ENCODE measurements at places on chromosomes 12 and 14.

GRCh38 chr12:1918081-1918883, at the start of gene CACNA2D4:
Gene CACNA2D4, minus strand, starts transcription at chr12:1918652. Its CDS starts 179 bp downstream, at chr12:1918473.
- DNase-seq, result no peak

DNA sequence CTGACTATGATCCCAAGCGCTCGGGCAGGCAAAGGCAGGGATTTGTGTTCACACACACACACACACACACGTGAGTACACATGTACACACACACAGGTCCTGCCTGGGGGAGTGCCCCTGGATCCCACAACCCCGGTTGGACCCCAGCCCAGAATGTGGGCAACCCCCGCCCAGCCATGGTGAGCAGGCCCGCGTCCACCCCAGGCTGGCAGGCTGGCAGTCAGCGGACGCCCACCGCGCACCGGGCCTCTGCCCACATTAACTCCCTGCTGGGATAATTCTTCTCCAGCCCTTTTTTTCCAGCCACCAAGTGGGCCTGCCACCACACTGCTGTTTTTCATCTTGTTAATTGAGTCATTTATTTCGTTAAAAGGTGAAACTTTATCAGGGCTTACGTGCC, 256.2 kb downstream of the BCL11B start:
- DNase-seq, result no peak

GRCh38 chr12:47740606-47741339, 15.5 kb upstream of the ENDOU start:
- no peak for DNase-seq

DNA sequence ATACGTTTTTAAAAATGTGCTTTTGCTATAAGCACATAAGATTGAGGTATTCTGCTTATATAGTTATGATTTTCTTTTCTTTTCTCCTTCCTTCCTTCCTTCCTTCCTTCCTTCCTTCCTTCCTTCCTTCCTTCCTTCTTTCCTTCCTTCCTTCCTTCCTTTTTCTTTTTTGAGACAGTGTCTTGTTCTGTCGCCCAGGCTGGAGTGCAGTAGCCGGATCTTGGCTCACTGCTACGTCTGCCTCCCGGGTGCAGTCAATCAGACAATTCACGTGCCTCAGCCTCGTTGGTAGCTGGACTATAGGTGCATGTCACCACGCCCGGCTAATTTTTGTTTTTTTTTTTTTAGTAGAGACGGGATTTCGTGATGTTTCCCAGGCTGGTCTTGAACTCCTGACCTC, 5.8 kb downstream of the CFAP54 start:
- DNase-seq, result no peak

DNA sequence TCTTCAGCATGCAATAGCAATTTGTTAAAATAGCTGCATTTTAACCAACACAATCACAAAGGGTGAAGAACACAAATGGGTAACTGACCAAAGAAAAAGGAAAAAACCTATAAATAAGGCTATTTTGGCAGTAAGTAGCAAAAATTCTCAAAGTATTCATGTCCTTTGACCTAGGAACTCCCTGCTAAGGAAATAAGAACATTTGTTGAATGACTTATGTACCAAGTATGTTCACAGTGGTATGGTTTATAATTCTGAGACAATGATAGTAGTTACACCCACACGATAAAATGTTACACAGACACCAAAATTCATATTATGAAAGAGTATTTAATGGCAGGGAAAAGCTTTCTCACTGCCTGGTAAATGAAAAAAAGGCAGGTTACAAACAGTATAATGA, 16.9 kb downstream of the CCDC88C start:
- DNase-seq, result no peak

GRCh38 chr14:68924186-68925158, 54.6 kb downstream of the ACTN1 start:
- peak; percentile 53 for DNase-seq

DNA sequence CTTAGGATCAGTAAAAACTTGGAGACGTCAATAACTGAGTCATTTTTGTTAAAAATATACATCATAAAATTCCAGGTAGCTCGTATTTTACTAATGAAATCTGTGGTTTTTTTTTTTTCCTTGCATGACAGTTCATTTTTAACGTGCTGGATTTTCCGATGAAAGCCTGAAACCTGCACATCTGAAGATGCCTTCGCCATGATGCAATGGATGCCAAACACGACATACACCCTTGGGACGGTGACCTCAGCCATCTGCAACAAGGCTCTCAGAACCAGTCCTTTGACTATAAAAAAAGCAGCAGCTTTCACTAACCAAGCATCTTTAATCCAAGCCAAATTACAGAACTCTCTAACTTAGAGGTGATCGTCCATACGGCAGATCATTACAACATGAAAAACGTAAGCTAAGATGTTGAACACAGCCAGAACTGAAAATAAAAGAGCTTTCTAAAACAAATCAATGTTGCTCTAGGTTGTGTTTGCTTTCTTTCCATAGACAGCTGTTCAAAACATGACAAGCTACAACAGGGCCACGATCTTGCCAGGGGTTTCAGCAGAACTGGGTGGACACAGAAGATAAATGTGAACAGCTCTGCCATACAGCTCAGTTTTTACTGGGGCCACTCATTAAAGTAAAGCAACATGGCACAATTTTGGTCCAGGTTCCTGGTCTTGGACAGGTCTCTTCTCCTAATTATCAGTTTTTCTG, 7.8 kb downstream of the NIN start:
- no peak for DNase-seq

- DNase-seq, result peak; percentile 21
These were observed 55.8 kb downstream of the EXOC5 start for GRCh38 chr14:57212919-57213318.

GRCh38 chr12:65602610-65603295, 221.5 kb upstream of the HMGA2 start:
- peak; percentile 97 for DNase-seq
